ENCODE measurements at places on chromosomes 4 and X.
A peak's percentile ranks its signal among the peaks of the same experiment; 100 is the strongest.

- no peak for DNase-seq
Observed at GRCh38 chrX:75229774-75230173, 44.1 kb upstream of the UPRT start.

DNA sequence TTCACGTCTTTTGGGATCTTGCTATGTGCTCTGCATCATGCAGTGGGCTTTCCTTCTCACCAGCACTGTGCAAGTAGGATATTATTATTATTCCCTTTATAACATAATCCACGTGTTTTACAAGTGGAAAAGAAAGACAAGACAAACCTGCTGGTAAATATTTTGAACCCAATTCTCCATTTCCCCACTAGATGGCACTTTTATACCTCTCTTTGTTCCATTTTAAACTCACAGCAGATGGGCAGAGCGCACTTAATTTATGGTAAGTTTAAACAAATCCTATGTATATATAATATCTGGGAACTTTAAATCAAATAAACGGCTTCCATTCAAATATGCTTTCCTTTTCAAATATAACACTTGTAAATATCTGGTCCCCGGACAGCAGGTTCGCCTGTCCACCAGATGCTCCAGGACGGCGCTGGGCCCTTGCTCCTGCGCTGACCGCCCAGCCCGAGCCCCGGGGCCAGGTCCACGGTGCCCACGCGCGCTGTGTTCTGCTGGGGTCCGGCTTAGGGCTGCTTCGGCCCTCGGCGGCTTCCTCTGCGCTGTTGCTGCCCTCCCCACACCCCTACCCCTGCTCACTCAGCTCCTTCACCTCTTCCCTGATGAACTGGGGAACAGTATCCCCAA lies 31.1 kb downstream of the F11 start:
- no peak for DNase-seq

DNA sequence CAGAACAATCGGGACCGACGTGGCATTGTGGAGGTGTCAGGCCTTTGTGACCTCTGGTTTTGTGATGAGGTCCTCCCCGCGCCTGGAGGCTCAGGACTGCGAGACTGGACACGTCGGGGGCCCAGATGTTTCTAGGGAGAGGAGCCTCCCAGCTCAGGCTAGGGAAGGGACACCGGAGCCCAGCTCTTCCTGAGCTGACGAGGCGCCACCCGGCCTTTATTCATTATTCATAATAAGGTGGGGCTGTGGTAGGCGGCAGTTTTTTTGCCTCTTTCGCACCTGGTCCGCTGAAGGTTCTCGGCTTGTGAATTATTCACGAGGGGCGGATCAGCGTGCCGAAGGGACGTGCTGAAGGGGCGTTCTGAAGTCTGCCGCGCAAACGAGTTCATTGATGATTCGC lies 2.3 kb upstream of the UBA1 start:
- no peak for DNase-seq

- DNase-seq, result no peak
Observed at GRCh38 chrX:6965729-6966128, 181.8 kb upstream of the STS start.

DNA sequence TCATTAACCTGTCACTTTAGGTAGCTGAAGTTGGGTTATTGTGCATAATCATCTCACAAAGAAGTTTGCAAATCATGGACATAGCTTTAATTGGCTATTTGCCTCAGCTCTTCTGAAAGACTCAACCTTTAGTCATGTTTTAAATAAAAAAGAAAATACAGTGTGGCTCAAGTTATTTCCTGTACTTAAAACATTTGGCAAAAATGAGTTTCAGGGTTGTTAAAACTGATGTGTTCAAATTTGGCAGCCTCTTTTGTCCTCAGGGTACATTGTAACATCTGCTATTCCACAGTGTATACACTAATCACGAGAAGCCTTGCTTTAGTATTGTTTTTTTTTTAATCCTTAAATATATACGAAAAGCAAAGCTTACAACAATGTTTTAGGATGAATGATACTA lies 31.5 kb upstream of the HPGD start:
- DNase-seq, result no peak

- DNase-seq, result no peak
Observed at GRCh38 chrX:56994375-56995270, 718 bp downstream of the SPIN3 start.

DNA sequence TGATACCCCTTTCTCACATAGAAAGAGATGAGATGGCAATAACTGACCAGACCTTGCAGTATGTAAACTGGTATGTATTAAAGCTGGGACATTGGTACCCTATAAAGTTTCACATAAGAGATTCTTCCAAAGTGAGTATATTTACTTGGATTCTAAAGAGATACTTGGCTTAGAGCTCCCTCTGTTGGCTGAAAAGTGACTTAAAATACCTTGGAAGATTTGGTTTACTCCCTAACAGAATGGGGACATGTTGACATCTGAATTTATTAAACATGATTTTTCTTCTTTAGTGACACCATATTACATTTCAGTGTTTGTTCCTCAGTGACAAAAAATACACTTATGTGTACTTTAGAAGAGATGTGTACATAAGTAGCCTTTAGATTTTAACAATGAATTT lies 47.9 kb upstream of the RGN start:
- peak; percentile 24 for DNase-seq

DNA sequence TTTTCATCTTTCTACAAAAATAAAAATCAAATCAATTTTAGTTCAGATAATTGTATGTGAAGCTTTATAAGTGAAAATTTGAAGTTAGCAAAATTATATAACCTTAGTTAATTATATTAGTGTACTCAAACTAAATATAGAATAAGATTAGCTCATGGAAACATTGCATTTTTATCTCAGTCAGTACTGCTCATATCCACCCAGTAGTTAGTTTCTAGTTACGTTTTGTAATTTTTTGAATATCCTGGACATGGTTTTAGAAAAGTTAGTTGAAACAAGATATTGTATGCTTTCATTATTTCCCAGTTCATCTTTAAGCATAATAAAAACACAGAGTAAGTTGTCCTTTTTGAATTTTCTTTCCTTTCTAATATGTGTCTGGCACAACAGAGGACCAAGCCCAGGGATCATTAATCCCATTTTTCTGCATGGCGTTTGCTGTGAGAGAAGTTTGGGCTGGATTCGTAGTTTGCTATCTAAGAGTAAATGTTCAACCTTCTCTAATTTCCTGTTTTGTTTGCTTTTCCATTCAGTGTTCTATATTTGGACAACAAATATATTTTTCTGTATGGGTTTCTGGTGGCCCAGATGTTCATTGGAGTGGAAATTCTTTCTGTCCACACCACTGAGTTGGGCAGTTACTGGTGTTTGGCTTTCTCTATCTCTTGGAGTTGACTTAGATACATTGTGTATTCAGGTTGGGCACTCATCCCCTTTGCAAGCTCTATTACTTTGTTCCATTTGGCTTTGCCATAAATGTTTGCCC lies 12.1 kb downstream of the TBL1X start:
- no peak for DNase-seq

GRCh38 chrX:153719238-153719637 lies 4.9 kb downstream of the BCAP31 start:
- DNase-seq, result no peak

DNA sequence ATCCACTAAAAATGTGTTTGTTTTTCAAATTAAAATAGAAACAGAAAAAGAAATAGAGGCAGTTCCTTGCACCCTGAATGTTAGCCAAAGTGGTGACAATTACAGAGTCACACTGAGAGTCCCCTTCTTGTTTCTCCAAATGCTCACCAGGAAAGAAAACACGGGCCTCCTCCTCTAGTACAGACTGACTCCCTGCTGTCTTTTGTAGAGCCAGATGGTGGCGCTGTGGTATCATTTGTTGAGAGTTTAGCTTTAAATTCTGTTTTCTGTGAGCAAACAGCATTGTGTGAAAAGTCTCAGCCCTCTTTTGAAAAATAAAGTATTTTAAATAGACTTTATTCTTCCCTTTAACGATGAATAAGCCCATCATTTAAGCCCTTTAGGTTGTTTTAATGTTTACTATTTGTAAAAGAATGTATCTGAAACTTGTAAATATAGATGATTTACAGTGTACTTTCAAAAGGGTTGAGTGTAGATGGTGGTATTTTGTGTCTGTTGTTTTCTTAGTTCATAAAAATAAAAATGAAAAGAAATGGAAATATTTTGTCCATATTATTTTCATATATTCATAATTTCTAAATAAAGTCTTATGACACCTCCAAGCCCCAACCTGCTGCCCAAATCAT lies 36.9 kb upstream of the ATOH1 start:
- peak; percentile 38 for DNase-seq

GRCh38 chr4:154982187-154983047 lies 201.3 kb downstream of the RBM46 start:
- DNase-seq, result no peak

DNA sequence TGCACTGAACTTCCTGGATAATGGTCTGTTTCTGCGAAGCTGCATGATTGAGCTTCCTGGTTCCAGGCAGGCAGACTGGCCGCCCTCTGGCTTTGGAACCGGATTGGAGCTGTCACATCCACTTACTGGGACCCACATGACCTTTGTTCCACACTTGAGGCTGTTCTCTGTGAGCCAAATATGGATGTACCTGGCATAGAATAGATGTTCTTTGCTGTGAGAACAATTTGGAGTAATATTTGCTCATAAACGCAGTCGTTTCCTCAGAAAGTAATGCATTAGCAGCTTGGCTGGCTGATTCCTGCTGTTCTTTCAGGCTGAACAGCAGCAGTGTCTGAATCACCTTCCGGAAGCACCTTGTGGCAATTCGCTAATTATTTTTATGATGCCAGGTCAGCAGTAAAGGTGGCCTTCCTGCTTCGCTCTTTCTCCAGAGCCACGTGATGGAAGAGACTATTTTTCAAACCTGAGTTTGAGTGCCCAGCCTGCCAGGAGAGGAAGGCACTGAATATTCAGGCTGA lies 78.1 kb upstream of the BOD1L1 start:
- DNase-seq, result peak; percentile 1

GRCh38 chrX:31223817-31224216 lies 152.0 kb upstream of the FTHL17 start:
- DNase-seq, result no peak

DNA sequence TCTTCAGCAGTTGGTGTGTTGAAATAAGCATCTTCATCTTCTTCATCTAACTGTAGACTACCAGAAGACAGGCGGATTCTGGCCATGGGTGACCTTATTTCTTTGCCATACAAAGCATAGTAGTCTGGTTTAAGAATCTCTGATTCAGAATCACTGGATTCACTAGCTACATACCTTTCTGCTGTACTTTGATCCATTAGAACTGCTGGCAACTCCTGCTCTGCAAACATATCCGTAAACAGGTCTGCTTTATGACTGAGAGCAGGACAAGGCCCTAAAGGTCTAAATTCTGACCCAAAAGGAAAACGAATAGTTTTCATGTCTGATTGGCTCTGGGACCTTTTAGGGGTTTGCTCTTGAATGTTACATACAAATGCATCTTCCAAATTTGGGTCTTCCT lies 49.9 kb downstream of the FRMD7 start:
- DNase-seq, result no peak

DNA sequence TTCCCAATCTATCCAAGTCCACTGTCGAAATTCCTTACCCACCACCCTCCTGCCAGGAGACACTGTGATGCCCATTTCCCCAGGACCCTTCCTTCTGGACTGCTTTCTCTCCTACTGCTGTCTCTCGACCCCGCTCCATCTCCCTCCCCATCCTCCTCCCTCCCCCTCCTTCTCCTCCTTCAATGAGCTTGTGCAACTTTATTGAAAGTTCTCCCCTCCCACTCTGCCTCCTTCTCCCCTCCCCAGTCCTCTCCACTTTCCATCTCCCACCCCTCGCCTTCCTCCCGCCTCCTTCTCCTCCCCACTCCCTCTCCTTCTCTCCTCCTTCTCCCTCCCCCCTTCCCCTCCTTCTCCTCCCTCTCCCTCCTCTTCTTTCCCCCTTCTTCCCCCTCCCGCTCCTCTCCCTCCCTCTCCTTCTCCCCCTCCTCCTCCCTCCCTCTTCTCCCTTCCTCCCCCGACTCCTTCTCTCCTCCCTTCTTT lies 116.6 kb upstream of the FAT1 start:
- DNase-seq, result no peak

DNA sequence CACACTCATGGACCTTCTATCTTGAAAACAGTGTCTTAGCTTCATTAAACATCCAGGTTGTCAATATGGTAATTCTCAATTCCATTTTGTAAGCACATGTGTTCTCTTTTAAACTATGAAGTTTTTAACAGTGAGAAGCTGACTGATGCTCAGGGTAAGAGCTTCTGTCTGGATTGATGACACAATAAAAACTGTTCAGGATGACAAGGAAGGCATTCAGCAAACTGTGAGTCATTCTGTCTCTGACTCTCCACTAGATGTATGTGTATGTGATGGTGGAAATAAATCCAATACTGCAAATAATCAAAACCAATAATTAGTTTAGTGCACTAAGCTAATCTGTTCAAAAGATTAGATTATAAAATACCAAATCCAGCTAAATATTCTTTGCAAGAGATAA lies 115.3 kb upstream of the ARX start:
- no peak for DNase-seq

GRCh38 chr4:124111922-124112321 lies 600.6 kb downstream of the ANKRD50 start:
- no peak for DNase-seq

- peak; percentile 90 for DNase-seq
Observed at GRCh38 chrX:155334486-155335336, at the start of gene CLIC2. TSS of gene CLIC2 (minus strand) at chrX:155334614. CDS start at chrX:155334427, 187 bp downstream.

- DNase-seq, result no peak
Observed at GRCh38 chr4:127995776-127996175, 30.6 kb downstream of the ABHD18 start.

DNA sequence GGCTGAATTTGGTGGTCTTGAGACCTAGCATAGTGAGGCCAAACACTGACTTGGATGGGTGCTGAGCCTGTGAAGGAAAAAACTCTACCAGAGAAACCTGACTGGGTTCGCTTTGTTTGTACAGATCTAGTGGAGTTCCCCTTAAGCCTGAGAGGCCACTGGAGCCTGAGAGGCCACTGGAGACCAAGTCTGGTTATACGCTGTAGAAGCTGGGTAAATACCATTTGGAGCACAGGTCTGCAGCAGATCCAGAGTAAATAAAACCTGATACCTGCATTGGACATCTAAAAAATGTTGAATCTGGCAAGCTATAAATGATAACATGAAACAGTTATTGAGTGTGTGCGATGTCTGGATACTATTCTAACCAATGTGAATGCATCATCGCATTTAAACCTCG lies 104.3 kb upstream of the IGSF1 start:
- DNase-seq, result no peak

DNA sequence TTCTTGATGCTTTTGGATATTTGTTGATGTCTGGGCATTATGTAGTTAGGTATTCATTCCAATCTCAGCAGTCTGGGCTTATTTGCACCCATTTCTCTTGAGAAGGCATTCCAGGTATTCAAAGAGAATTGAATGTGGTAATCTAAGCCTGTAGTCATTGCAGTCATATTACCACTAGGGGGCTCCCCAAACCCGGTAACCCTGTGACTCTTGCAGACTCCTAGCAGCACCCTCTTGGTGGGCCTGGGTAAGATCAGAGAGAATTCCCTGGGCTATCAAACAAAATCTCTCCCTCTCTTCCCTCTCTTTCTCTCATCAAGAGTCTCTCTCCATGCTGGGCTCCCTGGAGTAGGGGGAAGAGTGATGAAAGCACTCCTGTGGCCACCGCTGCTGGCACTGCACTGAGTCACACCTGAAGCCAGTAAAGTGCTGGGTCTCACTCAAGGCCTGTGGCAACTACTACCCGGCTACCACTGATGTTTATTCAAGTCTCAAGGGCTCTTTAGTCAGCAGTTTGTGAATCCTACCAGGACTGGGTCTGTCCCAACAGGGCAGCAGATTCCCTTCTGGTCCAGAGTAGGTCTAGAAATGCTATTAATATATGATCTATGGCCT lies 187.7 kb upstream of the NUDT10 start:
- no peak for DNase-seq

GRCh38 chr4:187983746-187984145 lies 11.8 kb upstream of the ZFP42 start:
- no peak for DNase-seq

All from NCI-H446 treated with DMSO at 0.1 percent for 48 hours (cell line).